A549 treated with CORT108297 at 1 μM for 4 hours (cell line): ENCODE measurements at places on chromosomes 1 and 21. TPM values are rescaled to one million over a fixed set of nuclear protein-coding genes. Genes with fewer than 3 reads are reported as not detected.

SLC44A5 gene
- 0.02 to 0.17 TPM (median 0.06 TPM) in 5 replicates for total RNA-seq

CD1C gene
- total RNA-seq = not detected in 5 replicates

FAM151A gene
- 0.05 TPM in 1 of 5 replicates, not detected in the others for total RNA-seq

ATF3 gene
- total RNA-seq = 24.9 to 41.0 TPM (median 38.6 TPM) in 5 replicates

GUCA2B gene
- 0.73 TPM in 1 of 5 replicates, not detected in the others for total RNA-seq
